NCI-H1048 (cell line): ENCODE measurements at places on chromosomes 16 and 17.

GRCh38 chr16:90047714-90048346, 28.6 kb upstream of the DBNDD1 start:
- no peak for DNase-seq

DNA sequence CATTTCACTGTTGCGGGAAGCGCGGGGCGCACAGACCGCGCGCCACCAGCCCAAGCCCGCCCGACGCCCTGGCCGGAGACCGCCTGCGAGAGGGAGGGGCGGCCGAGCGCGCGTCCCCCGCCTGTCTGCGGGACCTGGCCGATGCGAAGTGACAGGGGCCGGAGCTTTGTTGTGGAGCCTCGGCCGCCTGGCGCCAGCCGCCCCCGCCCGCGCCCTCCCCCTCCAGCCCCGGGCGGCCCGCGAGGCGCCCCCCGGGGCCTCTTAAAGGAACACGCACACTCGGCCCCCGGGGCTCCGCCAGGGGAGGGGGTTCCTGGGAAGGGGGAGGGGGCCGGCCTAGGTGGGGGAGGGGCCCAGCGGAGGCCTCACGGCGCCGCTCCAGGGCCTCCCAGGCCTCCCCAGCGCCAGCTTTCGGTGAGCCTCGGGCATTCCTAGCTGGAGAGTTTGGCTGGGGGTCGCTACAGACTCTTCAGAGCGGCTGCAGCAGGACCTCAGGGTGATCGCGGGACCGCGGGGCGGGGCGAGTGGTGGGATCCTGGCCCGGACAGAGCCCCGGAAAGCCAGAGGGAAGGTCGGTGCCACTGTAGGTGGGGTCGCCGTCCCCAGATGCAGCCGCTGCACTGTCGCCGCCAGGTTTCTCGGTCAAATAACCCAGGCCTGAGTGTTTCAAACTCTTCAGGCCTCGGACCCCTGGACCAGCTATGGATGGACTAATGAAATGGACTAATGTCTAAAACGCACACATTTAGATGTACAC, 2.4 kb upstream of the TBX2 start:
- DNase-seq: no peak

DNA sequence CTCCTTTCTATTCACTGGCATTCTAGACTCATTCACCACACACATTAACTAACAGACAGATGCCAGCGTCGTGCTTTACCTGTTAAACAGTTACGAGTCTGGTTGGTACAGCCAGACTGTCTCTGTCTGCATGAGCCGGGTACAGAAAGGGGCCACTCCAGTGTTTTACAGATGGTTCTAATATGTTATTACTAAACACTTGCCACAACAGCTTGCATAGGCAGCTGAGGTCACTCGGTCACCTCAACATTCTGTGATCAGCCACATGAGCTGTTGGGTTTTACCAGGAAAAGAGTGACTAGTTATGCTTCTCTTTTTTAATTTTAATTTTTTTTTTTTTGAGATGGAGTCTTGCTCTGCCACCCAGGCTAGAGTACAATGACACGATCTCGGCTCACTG, 25.2 kb downstream of the CD300A start:
- no peak for DNase-seq

DNA sequence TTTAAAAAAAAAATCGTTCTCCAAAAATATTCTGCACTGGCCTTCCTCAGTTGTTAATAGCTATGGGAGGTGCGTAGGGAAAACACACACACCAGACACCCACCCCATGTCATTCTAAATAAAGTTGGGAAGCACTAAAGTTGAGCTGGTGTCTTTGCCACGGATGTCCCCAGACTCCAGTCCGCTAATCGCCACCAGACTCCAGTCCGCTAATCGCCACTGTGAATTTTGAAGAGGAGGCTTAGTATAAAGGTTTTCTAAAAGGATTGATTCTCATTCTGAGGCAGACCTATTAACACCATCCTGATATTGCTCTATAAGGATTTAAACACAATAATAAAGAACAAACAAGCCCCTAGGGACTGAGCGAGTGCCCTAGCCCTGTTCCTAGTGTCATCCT, 22.7 kb upstream of the CPSF4L start:
- no peak for DNase-seq

DNA sequence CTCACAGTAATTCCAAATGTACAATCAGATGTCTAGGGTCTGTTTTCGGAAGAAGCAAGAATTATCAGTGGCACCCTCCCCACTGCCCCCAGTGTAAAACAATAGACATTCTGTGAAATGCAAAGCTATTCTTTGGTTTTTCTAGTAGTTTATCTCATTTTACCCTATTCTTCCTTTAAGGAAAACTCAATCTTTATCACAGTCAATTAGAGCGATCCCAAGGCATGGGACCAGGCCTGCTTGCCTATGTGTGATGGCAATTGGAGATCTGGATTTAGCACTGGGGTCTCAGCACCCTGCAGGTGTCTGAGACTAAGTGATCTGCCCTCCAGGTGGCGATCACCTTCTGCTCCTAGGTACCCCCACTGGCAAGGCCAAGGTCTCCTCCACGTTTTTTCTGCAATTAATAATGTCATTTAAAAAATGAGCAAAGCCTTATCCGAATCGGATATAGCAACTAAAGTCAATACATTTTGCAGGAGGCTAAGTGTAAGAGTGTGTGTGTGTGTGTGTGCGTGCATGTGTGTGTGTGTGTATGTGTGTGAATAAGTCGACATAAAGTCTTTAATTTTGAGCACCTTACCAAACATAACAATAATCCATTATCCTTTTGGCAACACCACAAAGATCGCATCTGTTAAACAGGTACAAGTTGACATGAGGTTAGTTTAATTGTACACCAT, 59.7 kb downstream of the HLF start:
- no peak for DNase-seq

- no peak for DNase-seq
Observed at GRCh38 chr16:86365513-86366273, 144.6 kb upstream of the FOXF1 start.

GRCh38 chr16:49498666-49499413, 125.2 kb downstream of the C16orf78 start:
- DNase-seq: no peak

DNA sequence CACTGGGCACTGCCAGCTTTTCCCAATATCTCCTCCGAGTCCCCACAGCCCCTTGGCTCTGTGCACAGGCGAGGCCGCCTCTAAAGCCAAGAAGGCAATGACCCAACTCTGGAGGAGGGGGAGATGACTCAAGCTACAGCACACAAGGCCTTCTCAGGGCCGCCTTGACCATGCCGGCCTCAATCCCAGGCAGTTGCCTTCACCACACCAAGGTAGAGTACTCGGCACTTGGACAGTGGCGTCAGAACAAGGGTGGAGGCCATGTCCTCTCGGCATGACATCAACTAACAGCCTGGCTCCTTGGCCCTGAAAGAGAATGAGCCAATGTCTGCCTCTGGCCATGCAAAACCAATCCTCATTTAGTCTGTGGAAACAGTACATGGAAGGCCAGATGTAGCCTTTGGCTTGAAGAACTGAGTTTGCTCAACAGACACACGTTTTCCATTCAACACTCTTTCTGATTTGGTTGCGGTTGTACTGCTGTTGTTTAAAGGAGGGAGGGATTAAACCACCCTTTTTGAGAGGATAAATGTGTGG, 139.6 kb downstream of the XYLT1 start:
- DNase-seq: no peak

GRCh38 chr16:85571813-85572619, 41.1 kb upstream of the GSE1 start:
- no peak for DNase-seq

- no peak for DNase-seq
Observed at GRCh38 chr17:29791336-29792080, 138.5 kb downstream of the SSH2 start.

DNA sequence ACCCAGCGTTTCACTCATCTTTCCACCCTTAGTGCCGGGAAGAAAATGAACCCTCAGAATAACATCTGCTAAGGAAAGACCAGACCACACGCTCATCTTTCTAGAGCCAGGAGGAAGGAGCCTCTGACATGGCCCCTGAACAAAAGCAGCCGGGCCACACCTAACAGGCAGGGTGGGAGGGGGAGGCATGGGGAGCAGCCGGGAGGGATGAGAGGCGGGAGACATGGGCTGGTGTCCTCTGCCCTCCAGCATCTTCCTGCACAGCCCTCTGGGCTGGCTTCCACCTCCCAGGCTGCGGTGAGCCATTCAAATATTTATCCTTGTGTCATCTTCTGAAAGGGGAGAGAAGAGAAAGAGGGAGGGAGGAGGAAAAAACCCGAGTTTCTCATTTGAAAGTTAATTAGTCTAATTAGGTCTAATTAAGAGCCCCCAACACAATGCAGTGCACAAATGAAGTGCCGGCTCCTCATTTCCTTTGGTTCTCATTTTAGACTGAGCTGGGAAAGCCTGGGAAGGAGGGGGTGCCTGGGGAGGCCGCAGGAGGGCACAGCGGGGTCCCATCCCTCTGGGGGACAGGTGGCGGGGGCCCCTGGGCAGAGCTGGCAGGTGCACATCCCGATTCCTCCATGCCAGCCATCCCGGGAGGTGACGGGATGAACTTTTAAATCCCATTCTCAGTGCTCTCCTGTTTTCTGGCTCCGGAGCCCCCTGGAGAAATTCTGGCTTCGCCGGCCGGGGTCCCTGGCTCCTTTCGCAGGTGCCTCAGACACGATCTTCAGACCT, 90.5 kb downstream of the ENGASE start:
- no peak for DNase-seq

DNA sequence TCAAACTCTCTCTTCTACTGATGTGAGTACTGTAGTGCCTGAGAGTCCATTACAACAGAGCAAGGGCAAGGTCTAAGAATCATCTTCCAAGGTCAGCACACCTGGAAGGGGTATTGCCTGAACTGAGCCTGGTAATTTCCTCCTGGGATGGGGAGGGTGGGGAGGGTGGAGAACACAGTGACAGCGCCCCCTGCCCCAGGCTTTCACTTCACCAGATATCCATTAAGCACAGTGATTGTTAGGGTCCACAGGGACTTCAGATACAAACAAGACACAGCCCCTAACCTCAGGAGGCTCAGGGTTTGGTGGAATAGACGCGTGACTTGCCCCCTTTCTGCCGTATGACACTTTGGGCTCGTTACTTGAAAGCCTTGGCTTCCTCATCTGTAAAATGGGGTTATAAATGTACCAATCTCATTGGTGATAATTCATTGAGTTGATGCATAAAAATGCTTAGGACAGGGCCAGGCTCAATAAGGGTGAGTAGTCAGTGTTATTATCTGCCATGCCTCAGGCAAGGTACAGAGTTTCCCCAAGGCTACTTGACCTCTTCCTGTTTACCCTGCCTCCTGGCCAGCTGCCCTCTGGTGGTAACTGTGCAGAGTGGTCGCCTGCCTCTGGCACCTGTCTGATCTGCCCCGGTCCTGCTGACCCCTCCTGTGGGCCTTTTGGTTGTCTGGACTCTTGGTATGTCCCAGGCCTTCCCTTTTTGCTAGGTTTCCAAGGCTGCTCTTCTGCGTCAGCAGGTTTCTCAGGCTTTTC, 13.1 kb upstream of the BRD7 start:
- no peak for DNase-seq

DNA sequence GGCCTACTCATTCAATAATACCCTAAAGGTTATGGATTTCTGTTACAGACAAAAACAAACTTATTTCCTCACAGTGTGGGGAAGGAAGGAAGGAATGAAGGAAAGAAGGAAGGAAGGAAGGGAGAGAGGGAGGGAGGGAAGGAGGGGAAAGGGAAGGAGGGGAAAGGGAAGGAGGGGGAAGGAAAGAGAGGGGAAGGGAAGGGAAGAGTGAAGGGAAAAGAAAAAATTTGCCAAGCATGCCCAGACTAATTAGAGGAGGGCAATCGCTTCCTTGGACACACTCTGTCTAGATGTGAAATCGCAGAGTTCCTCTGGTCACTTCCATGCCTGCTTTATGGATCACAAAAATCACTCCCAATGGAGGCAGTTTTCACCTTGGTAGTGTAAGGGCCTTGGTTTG, 570.1 kb upstream of the SOX9 start:
- DNase-seq: no peak
